Muscle of leg (tissue), 16 donors: ENCODE measurements at places on chromosomes 7 and 10.

DNA sequence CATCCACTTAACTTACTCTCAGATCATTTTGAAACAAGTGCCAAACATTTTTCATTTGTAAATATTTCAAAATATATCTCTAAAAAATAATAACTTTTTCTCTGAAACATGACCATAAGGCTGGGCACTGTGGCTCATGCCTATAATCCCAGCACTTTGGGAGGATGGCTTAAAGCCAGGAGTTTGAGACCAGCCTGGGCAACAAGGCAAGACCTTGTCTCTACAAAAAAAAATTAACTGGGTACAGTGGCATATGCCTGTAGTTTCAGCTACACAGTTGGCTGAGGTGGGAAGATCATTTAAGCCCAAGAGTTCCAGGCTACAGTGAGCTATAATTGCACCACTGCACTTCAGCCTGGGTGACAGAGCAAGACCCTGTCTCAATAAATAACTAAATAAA lies 36.4 kb downstream of the USP54 start:
- no peak overlapping the region for H3K4me3 ChIP-seq
- no peaks in the 10 kb centered on the region for H3K27me3 ChIP-seq

DNA sequence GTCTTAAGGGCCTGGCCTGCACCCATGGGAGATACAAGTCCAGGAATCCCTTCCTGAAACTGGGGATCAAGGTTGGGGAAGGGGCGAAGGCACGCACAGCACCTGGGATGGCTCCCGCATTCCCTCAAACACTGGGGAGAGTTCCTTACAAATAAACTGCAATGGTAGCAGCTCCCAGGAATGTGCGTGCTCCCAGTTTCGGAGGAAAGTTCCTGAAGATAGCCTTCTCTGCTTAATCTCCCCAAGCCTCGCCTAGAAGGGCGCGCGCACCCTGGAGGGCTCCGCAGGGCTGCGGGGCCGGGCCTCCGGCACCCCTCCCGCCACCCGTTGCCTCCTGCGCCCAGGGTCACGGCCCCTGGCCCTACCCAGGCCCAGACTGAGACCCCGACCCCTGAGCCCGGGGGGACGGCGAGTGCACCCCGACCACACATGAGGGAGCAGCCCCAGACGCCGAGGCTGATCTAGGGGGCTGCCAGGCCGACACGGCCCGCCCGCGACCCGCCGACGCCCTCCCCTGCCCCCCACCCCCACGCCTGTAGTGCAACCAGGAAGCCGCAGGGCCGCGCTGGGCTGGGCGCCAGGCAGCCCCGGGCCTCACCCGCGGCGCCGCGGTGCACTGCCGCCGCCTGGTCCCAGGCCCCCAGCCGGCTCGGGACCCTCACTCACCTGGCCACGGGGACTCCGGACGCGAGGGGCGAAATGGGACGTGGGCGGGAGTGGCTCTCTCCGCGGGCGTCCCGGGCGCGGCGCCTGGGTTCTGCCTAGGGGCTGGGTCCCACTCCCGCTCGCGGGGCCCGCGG lies 460 bp downstream of the ANXA11 start:
- peaks cover 66% of the 10 kb centered on the region for H3K4me1 ChIP-seq
- DNase-seq: peak; percentile 72
- peak overlapping the region; percentile 80 for H3K4me3 ChIP-seq
- H3K36me3 ChIP-seq: no peaks in the 10 kb centered on the region
- no peaks in the 10 kb centered on the region for H3K27me3 ChIP-seq

DNA sequence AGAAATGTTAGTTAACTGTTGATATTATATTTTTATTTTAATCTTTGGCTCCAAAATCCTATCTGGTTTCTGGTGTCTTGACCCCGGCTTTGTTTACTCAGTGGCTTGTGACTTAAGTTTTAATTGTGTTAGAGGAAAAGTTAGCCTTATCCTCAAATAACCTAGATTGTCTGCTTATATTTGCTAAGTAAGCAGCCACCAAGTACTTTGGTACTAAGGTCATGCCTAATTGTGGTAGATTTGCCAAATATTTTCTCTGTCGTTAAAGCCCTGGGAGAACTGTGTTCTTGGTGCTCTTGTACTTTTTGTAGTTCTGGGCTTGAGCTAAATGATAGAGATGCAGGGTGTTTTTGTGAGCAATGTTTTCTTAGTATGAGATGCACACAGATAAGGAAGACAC lies 34.8 kb downstream of the GPR158 start:
- H3K4me3 ChIP-seq: no peak overlapping the region
- no peak overlapping the region for H3K27ac ChIP-seq
- no peak for DNase-seq

DNA sequence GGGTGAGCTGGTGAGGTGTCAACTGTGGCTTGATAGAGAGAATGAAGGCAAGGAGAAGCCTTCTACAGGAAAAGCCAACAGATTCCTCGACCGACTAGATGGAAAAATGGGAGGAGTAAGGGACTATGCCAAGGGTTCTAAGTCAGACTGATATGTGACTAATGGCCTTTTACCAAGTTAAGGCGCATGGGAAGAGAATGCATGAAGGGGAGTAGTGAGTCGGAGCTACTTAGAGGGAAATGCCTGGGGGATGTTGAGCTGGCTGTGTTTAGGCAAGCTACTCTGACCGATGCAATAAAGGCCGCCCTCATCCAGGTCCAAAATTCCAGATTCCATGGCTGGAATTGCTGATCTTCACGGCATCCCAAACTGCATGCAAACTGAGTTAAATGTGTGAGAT lies 48.2 kb downstream of the APBB1IP start:
- peak overlapping the region; percentile 81 for H3K27ac ChIP-seq
- no peaks in the 10 kb centered on the region for H3K27me3 ChIP-seq
- peak; percentile 91 for DNase-seq
- no peak overlapping the region for H3K4me3 ChIP-seq

DNA sequence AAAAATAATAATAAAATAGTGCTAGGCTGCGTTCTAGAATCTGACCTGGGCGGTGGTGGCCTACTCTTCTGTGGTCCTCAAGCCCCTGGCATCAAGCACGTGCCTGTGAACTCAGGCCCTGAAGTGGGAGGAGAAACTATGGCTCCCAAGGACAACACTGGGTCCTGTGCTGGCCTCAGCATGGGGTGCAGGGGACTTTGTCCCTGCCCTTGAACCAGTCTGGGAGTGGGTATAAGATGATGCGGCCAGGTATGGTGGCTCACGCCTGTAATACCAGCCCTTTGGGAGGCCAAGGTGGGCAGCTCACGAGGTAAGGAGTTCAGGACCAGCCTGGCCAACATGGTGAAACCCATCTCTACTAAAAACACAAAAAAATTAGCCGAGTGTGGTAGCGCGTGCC lies 5.5 kb downstream of the ZP3 start:
- no peak for DNase-seq
- no peaks in the 10 kb centered on the region for H3K36me3 ChIP-seq
- no peak overlapping the region for H3K27ac ChIP-seq
- peaks cover 3% of the 10 kb centered on the region for H3K4me1 ChIP-seq
- H3K27me3 ChIP-seq: no peaks in the 10 kb centered on the region

DNA sequence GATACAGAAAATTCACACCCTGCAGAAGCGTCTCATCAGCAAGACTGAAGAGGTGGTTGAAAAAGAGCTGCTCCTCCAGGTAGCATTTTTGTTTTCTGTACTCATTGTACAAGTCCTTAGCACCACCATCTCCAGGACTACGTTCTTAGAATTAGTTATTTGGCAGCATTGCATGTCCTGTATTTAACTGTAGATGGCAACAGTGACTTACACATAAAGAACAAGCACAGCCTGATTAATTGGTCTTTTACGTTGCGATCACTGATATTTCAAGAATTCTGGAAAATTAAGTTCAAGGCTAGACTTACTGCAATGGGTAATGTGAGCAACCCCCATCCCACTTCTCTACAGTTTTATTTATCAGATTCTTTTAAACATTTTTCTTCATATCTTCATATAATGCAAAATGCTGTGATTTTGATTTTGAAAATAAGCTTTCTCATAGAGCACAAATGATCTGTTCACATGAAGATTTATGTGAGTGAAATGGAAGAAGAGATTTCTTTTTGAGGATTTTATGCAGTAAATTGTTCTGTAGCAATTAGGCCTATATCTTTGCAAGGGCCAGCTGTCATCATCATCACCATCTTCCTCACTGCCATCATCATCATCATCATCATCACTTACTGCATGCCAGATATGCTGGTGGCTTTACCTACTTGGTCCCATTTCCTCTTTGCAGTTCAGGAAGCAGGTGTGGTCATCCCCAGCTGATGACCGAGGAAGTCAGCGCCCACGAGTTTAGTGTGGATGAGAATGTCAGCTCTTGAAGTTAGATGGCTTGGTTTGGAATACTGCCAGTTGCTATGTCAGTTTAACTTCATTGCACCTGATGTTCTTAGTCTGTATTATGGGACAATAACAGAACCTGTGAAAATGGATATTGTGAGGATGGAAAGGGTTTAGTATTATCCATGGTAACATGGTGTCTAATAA lies 53.4 kb downstream of the CFAP58 start:
- H3K4me1 ChIP-seq: no peaks in the 10 kb centered on the region
- H3K4me3 ChIP-seq: no peak overlapping the region
- H3K27me3 ChIP-seq: no peaks in the 10 kb centered on the region
- H3K27ac ChIP-seq: no peak overlapping the region
